Foreskin melanocyte (primary cell): ENCODE measurements at places on chromosomes 6 and 20.

DNA sequence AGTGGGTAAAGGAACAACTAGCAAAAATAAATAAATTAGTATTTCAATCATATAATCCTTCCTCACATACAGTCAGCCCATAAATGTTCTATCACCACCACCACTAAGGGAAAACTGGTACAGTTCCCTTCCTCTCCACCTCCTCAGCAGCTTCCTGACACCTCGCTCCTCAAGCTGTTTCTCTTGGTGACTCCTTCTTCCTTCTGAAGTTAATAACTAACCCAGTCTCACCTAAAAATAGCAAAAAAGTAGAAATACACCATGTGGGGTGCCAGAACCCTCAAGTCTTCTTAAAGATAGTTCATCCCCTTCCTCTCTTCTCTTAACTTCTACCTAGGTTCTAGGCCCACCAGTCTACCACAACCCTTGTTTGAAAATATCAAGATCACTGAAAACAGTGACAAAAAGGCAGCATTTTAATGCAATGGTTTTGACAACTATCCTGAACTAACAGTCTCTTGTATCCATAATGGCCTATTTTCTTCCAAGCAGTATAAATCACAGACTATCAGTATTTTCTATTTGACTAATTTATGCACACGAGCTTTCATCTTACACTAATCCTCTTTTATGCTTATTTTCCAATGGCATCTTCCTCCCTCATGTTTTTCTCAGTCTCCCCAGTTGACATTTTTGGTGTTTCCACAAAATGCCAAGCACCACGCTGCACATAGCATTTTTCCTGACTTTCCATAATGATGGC, 85.5 kb downstream of the KHDC1L start:
- DNase-seq = no peak

- DNase-seq = no peak
Observed at GRCh38 chr6:94902974-94903628, 674.2 kb upstream of the MANEA start.

- peak; percentile 65 for DNase-seq
Observed at GRCh38 chr6:157148391-157149323, 174.7 kb downstream of the TMEM242 start.

- DNase-seq = no peak
Observed at GRCh38 chr20:46040902-46041535, 12.0 kb downstream of the SLC12A5 start.

GRCh38 chr6:157398151-157398550, 17.2 kb downstream of the ZDHHC14 start:
- no peak for DNase-seq

DNA sequence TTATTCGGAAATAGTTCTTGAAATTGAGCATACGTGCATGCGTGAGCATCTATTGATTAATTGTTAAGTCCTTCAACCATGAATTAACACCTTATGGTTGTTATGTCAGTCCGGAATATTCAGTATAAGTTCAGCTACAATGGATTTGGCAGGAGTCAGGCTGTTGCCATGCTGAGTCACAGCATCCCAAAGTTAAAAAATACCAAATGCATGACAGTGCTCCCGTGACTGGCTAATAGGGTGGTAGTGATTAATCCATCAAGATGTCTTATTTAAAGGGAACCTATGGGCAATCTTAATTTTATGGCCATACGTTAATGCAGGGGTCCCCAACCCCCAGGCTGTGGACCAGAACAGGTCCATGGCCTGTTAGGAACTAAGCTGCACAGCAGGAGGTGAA, 10.5 kb downstream of the RAE1 start:
- no peak for DNase-seq

GRCh38 chr6:29990931-29991330, 48.6 kb downstream of the HLA-A start:
- no peak for DNase-seq

- no peak for DNase-seq
Observed at GRCh38 chr6:46790355-46790874, 2.8 kb upstream of the MEP1A start.

GRCh38 chr6:328136-328670, 35.9 kb downstream of the DUSP22 start:
- DNase-seq = peak; percentile 40

GRCh38 chr20:63191400-63191799, 24.5 kb downstream of the YTHDF1 start:
- DNase-seq = no peak

DNA sequence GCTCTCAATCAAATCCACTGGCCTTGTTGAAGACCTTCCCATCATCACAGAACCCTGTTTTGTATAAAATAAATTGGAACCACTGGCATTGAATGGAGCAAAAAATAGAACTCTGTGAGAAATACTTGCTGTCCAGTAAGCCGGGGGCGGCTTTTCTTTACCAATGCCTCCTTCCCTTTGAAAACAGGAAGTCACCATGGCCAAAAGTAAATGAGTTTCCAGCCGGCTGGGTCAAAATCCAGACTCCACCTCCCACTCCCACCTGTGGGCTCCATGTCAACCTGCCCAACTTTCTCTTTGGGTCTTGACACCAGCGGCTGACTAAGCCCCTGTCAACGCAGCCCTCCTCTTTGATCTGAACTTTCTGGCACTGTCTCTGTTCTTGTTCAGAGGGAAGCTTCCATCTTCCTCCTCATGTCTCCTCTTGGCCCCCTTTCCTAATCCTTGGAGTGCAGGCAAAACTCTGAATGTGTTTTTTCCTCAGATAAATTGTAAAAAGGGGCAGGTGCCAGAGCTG, 95.2 kb downstream of the TFAP2C start:
- no peak for DNase-seq

- DNase-seq = no peak
Observed at GRCh38 chr20:42567409-42567808, 622.3 kb downstream of the PTPRT start.

GRCh38 chr6:7974565-7974937, 64.0 kb upstream of the TXNDC5 start:
- DNase-seq = no peak

DNA sequence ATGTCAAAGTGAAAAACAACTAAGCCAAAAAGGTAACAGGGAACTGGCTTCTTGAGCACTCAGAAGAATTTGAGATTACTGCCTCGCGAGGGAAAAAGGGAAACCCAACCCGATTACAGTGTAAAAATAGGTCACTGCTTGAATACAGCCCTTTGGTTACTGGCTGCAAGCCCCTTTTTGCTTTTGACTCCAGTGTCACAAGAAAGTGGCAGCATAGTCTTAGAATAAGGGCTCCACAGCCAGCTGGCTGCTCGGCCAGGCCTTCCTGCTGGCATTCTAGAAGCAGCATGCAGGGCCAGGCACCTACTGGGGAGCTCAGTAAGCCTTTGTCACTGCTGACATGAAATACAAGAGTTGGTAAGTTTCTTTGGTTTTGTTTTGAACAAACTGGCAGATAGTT, 83.0 kb downstream of the ZHX3 start:
- DNase-seq = no peak

GRCh38 chr20:43662943-43663655, 3.8 kb upstream of the MYBL2 start:
- no peak for DNase-seq

DNA sequence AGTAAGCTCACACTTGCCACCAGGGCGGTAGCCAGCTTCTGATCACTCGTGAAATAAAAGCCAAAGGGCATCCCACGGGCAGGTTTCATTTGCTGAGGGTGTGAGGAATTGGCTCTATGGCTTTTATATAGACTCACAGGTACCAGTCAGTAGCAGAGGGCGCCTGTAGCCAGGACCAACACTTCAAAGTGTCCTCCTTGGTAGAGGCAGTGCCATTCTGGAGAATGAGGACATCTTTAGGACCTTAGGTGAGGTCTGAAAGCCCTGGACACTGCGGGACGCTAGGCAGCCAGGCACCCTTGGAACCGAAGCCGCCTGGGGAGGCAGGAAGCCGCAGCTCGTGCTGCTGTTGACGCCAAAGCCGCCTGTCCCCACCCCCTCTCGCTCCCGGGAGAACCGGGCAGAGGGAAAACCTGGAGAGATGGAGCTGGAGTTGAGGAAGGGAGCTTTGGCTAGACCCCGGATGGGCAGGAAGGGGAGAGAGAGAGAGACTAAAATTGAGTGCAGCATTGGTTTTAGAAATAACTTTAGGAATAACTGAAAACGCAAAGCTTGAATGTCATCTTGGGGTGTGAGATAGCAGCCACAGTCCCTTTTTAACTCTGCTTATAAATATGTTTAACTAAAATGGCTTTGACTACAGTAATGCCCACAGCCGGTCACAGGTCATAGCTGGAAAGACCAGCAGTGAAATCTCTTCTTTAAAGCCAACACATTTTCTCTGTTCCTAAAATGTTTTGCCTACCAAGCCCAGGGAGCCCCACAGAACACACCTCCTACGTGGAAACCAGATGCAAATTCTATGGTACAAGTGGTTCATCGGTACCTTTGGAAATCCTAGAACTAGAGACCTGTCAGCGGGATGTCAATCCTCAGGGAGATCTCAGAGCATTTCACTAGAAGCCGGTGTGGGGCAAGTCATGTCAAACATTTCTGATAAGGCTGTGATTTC, 128.5 kb upstream of the CDYL start:
- DNase-seq = peak; percentile 79

- no peak for DNase-seq
Observed at GRCh38 chr20:47775841-47776240, 9.4 kb downstream of the SULF2 start.

- DNase-seq = peak; percentile 5
Observed at GRCh38 chr6:82712826-82713225, 349.2 kb downstream of the TPBG start.

GRCh38 chr20:18058661-18059467, 1.1 kb upstream of the OVOL2 start:
- DNase-seq = no peak

GRCh38 chr20:11173916-11174315, 500.1 kb upstream of the JAG1 start:
- DNase-seq = no peak

GRCh38 chr20:35447082-35447789, 8.2 kb upstream of the CEP250 start:
- DNase-seq = peak; percentile 51

- DNase-seq = no peak
Observed at GRCh38 chr6:119261944-119262284, 87.6 kb downstream of the MAN1A1 start.

GRCh38 chr6:71406865-71407860, 118.6 kb downstream of the OGFRL1 start:
- no peak for DNase-seq

DNA sequence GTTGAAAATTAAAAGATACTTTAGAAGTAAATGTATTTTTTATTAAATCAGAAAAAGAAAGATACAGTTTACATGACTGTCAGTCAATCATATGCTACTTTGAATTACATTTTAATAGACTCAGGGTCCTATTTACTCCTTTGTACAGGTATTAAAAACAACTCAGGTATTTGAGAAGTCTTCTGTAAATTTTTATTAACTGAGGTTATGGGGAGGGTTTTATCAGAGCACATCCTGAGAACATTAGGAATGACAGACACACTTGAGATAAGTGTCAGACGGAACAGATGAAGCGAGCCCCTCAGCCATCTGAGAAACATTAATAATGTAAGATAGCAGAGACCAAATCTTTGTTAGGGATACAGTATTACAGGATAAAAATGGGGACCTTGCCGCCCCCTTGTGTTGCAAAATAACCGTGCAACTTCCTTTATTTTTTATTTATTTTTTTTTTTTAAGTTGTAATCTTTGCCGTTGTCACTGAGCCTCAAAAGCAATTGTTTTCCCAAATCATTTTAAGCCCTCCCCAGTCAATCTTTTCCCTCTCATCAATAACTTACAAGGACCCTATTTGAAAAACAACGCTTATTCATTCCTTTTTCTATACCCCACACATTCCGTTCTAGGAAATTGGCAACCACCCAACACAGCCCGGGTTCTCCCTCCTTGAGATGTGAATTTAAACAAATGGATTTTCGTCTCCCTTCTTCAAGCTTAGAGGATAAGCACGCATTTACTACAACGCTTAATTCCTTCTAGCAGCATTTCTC, 126.7 kb downstream of the BCAS1 start:
- DNase-seq = no peak

DNA sequence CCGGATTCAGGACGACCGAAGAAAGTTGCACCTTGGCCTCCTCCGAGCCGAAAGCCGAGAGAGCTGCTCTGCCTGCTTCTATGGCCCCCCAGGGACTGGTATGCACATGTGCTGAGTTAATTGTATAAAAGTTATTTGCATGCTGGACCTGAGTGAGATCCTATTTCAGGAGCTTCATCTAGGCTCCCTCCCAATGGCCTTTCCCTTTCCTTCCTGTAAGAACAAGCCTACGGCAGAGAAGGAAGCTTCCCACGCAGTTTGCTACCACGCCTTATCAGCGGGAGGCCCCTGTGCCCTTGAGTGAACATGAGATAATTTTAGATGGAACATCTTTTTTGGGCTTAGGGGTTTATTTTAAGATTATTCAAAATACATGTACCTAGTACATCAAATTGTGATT, 65.9 kb downstream of the RIN2 start:
- DNase-seq = no peak

DNA sequence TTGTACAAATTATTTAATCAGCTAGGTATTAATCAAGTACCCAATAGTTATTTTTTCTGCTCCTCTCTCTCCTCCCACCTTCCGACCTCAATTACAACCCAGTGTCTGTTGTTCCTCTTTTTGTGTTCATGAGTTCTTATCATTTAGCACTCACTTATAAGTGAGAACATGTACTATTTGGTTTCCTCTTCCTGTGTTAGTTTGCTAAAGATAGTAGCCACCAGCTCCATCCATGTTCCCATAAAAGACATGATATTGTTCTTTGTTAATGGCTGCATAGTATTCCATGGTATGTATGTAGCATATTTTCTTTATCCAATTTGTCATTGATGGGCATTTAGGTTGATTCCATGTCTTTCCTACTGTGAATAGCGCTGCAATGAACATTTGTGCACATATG, 652.8 kb upstream of the CITED2 start:
- no peak for DNase-seq

GRCh38 chr6:32252331-32253009, 28.6 kb upstream of the NOTCH4 start:
- no peak for DNase-seq

DNA sequence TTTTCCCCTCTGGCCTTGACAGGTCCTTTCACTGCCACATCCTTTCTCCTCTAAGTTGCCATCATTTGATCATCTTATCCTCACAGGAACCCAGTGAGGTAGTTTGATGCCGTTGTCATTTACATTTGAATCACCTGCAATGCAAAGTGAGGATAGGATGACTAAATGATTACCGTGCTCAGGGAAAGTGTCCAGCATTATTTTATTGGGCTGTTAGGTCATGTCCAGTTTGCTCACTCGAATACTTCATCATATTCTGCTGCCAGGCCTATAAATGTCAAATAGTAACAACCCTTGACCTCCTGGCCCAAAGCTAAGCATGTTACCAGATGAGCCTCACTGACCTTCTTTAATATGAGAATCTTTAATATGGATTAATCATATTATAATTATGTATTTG, 1068.7 kb upstream of the FLRT3 start:
- DNase-seq = no peak

- peak; percentile 44 for DNase-seq
Observed at GRCh38 chr6:16244869-16245451, 6.6 kb downstream of the GMPR start.

DNA sequence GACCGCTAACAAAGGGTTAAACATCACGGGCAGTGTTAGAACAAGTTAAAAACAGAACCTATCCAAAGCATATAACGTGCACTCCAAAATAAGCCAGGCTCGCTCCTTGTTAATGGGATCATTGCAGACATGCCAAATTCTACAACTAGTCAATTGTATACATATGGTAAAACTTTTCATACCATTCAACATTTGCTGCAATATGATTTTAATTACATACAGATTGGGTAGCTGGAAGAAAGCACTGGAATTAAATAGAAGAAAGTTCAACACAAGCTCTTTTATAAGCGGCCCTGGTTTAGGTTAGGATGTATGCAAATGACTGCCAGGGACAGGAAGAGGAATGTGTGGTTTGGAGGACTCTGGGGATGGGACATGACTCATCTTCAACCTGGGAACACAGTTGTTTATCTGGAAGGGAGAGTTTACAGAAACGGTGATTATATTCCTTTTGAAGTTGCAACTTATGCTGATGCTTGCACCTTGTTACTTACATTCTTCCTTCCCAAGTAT, 62.5 kb upstream of the TIAM2 start:
- no peak for DNase-seq
